ENCODE measurements at places on chromosomes 16 and 17.

DNA sequence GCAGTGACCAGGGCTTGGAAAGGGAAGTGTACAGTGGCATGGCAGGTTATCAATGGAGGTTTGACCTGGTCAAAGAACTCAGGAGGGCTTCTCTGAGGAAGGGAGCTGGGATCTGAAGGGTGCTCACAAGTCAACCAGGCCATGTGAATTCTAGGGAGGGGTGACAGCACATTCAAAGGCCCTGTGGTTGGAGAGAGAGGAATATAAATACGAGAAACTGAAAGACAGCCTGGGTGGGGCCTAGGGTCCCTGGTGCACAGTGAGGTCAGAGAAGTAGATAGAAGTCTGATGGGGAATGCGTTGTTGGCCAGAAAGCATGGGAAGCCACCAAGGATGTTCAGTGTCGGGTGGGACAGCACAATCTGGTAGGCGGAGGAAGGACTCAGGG lies 210.8 kb downstream of the KATNIP start:
- no peak for DNase-seq

- no peak for DNase-seq
Measured at GRCh38 chr16:17026600-17027242, 444.0 kb downstream of the XYLT1 start.

DNA sequence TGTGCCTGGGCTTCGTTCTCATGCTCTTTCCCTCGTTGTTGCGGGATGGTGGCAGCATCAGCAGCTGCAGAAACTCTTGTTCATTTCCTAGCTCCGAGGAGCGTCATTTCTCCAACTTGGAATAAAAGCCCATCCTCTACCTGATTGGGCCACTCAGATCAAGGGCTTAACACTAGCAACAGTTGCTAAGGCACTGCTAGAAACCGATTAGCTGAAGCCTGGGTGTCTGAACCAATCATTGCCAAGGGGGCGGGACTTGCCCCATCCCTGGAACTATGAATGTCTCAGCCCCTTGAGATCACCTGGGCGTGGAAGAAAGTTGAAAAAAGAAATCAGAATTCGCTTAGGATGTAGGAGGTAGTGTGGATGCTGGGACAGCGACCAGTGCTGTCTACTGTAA lies 145.3 kb downstream of the FOXL1 start:
- DNase-seq: peak; percentile 65

DNA sequence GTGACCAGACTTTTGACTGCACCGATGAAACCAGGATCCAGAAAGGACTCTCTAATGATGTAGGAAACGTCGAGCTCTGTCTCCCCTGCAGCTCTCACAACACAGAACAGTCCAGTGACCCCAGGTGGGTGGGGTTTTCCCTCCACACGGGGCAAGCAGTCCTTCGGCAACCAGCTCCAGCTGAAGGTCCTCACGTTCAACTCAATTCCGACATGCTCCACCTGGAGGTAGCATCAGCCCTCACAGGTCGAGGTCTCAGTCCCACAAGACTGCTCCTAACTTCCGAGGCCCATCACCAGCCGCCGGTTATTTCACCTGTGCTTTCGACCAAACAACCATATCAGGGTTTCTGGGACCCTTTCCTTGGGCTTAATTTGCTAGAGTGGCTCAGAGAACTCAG lies 28.2 kb downstream of the ITGAE start:
- DNase-seq: no peak

- no peak for DNase-seq
Measured at GRCh38 chr16:17520561-17520960, 49.8 kb upstream of the XYLT1 start.

GRCh38 chr17:56290101-56290801 lies 137.0 kb downstream of the ANKFN1 start:
- DNase-seq: no peak

DNA sequence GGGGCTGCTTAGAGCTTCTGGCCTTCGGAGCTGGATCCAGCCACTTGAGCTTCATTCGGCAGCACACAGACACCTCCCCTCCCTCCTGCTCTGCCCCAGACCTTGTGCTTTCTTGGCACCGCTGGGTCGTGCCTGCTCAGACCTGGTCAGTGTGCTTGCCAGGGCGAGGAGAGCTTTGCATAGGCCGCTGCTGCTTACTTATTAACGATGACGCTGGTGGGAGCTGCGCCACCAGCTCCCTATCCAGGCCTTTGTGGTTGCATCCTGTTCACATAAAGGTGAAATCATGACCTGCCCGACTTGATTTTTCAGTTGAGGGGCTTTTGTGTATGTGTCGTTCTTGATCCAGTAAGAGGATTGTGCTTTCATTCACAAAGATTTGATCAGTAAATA lies 101.1 kb downstream of the MSI2 start:
- no peak for DNase-seq

DNA sequence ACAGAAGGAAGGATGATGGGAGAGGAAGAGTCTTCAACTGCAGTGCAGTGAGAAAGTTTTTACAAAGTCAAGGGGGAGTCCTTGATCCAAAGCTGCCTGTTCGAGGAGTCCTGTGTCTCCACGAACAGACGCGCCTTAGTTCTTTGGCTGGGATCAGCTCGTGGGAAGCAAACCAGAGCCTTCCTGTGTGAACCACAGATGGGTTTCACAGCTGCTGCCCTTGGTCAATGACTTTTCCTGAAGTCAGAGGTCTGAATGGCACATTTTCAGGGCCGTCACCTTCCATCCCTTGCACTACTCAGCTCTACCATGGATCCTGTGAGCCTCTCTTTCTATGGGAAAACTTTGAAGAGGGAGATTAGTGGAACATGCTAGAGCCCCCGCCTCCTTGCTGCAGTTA lies 4.2 kb upstream of the SBK1 start:
- DNase-seq: no peak
